Choroid plexus epithelial cell (primary cell): ENCODE measurements at places on chromosomes 7 and 10.

DNA sequence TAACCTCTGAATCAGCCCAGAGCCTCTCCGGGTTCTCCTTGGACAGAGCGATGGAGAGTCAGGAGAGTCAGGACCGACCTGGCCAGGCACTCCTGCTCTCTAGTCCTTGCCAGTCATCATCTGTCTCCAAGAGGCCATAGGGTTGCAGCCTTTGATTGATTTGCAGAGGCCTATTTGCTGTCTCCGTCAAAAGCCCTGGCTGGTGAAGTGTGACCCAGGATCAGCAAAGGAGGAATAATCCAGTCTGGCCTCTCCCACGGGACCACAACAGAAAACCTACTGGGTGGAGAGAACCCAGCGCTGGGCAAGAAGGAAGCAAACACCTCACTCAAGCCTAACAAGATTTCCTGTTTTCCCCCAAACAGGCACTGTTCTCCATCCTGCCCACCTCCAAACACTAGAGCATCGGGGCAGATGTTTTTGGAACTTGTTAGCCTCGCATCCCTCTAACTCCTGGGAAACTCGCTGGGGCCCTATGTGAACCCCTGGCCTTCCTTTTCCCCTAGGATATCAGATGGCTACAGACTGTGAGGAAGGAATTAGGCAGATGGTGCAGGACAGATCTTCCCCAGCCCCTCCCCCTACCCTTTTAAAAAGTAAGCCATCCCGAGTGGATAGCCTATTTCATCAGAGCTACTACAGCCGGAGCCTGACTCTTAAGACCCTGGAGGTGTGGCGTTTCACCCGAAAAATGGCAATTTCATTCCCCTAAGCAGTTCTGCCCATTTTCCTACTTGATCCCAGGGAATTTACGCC is 54.3 kb downstream of the PODXL start:
- DNase-seq: no peak

DNA sequence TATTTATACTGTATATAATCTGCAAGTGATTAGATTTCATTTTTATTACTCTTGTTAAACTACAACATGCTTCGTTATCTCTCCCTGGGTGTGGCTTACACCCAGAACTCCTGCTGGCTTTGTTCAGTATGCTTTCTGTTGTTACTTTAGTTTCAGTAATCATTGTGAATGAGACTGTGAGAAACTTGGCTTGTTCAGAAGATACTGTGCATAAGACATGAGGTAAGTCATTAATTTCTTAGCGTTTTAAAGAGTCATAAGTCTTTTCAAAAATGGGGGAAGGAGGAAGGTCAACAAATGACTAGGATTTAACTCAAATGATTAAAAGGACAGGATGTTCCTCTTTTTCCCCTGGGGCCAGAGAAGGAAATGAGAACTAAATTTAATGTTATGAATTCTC is 11.6 kb upstream of the ADD3 start:
- DNase-seq: peak; percentile 67

GRCh38 chr7:1218541-1219165 is 14.0 kb upstream of the UNCX start:
- DNase-seq: no peak

- DNase-seq: peak; percentile 39
Observed at GRCh38 chr10:33703501-33704213, 369.2 kb upstream of the NRP1 start.

DNA sequence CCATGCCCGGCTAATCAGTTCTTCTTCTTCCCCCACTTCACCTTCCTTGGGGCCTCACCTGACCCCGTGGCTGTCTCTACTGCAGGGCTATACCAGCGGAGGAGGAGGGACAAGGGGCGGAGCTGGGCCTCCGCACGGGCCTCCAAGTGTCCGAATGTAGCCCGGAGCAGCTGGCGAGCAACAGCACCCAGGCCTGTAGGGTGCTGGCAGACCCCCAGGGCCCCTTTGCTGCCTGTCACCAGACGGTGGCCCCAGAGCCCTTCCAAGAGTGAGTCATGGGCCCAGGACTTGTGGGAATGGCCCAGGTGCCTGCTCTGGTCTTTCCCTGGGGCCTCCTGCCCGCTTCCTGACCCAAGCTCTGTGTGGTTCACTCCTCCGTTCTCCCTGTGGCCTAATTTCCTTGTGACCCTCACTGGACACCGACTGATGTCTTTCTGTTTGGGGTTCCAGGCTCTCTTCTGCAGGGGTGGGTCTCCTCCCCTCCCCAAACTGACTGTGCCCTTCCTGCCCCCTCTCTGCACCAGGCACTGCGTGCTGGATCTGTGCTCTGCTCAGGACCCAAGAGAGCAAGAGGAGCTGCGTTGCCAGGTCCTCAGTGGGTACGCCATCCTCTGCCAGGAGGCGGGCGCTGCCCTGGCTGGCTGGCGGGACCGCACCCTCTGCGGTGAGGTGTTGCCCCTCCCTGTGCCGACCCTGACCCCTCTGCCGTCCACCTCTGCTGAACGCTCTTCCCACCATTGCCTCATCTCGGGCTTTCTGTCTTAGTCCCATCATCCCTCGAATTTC is 35.2 kb downstream of the EPHB4 start:
- DNase-seq: no peak

- DNase-seq: no peak
Observed at GRCh38 chr10:106957823-106958588, 206.5 kb downstream of the SORCS1 start.

DNA sequence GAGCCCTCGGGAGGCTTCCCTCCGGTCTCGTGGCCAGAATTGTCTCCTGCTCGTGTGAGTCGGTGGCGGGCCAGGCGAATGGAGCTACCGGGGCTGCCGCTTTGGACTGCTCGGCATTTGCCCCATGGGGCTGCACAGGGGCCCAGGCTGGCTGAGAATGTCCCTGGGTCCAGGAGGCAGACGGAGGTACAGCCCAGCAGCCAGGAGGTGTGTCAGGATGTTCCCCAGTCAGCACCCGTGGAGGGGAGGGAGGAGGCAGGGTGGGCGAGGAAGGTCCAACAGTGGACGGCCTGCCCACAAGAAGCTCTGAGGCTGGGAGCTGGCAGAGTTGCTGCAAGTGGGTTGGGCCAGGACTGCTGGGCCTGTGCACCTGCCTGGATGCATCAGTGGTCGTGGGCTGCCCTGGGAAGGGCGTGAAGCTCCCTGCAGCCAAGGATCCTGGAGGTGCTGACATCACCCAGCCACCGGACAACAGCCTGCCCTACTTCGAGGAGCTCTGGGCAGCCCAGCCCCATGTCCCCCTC is 46.4 kb downstream of the PDGFA start:
- no peak for DNase-seq

DNA sequence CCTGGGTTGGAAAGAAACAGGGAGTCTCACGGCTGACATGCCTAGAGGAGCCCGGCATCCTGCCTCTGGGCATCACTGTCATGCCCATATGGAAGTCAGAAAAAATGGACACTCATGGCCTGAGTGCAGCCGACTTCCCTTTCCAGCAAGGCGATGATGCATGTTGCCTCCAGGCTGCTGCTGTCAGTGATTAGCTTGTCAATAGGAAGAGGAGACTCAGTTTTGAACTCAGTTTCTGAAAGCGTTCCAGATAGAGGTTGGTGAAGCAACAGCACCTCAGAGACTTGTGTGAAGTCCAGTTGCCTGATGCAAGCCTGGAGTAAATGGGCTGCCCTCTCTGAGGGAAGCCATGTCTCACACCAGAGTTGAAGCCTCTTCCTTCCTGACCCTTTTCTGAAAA is 148.4 kb downstream of the TPST1 start:
- peak; percentile 77 for DNase-seq

DNA sequence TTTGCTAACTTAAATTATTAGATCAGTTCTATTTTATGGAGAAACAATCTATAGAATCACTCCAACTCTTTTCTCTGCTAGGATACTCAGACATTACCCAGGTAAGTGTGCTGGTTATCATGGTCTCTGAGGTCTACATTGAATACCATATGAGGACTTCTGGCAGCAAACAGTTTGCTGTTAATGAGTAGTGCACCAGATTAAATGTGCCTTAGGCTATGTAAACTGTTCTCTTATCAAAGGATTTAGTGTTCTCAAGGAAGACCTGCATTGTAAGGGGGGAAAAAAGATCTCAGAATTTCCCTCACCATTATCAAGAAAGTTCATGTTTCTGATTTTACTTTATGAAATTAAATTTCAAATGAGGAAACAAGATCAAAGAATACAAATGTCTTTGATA is 107.5 kb downstream of the ITGB8 start:
- no peak for DNase-seq

- DNase-seq: no peak
Observed at GRCh38 chr10:71513540-71513853, 116.8 kb downstream of the CDH23 start.
